Mesendoderm (in vitro differentiated cells): ENCODE measurements at places on chromosomes 12 and 14.

GRCh38 chr12:34625116-34625515 is 602.8 kb downstream of the ALG10 start:
- peak; percentile 28 for DNase-seq

DNA sequence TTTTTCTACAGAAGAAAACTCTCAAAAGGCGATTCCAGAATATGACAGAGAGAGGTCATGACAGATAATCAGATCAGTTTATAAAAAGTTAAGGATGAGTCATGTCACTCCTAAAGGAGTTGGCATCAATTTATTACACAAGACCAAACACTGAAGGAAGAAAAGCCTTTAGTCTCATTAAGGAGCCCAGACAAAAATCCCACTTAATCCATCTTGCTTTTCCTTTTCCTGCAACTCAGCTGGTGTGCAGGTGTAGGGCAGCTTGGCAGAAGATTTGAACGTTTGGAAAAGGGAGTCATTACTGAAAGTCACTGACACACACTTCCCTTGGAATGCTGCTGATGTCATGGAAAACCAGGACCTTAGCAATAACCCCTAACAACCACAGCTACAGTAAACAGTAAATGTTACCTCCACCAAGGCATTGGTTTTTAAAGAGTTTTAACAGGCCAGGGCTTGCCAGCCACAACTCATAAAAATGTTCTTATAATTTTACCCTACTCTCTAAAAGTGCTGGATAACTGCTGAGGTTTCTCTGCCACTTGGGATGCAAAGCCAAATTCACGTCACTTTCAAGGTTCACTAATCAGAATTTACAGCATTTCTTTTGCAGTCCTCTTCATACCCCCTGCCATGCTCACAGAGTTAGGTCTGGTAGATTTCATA is 320.6 kb downstream of the RAD51B start:
- DNase-seq, result peak; percentile 95

DNA sequence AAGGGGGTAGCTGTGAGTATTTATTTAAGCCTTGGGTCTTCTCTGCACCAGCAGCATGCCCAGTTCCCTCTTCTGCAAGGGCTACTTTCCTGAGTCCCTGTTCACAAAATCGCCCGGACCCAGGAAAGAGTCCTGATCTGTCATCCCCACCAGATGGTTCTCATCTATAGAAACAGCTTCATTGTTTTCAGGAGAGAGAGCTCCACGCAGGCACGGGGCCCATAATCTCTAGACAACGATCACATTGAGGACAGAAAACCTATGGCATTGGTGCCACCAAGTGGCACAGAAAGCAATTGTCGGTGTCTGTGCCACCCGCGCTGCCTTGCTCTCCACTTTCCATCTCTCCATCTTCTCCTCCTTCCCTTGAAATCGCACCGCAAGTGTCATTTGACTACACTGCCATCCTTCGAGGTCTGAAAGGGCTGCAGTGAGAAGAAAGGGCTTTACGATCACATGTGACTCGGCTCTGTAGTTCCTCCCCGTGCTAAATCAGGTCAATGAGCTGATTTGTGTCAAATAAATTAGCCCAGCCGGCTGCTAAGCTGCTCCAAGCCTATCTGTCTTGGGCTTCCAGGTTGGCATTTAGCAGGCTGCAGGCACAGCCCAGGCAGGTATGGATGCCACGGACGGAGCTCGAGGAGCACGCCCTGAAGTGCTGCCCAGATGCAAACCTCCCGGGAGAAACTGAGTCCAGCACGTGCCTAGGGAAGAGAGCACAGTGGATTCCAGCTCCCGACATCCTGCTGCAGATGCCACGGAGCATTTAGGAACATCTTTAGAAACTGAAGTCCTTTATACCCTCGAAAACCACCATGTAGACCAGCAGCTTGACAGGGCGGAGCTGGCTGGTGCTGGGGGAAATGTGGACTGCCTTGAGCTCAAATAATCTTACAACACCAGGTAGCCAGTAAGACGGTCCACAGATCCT is 28.8 kb downstream of the SPRING1 start:
- peak; percentile 39 for DNase-seq

GRCh38 chr12:46948936-46949545 is 123.2 kb upstream of the SLC38A4 start:
- DNase-seq, result no peak

GRCh38 chr12:95168746-95169145 is 48.5 kb downstream of the FGD6 start:
- no peak for DNase-seq

GRCh38 chr12:20188930-20189653 is 179.2 kb upstream of the PDE3A start:
- peak; percentile 38 for DNase-seq

GRCh38 chr14:103521438-103521950 is 1.1 kb downstream of the CKB start:
- no peak for DNase-seq

DNA sequence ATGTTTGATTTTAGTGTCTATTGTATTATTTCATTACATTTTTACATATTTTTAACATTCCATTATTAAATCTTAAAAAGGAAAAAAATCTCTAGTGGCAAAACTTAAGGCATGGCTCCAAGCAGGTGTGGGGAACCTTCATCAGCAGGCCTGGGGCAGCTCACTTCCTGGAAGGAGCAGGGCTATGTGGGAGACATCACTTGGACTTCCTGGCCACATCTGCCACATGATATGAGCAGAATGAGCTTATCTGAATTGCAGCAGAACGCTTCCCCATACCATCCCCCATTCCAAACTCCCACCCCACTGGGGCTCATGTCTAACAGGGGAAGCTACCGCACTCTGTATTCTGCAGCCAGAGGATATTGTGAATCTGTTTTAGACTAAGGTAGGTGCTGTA is 35.0 kb upstream of the KCNA1 start:
- DNase-seq, result no peak

GRCh38 chr12:12123036-12123604 is 52.4 kb downstream of the BCL2L14 start:
- peak; percentile 83 for DNase-seq

- DNase-seq, result no peak
These were observed 59.1 kb upstream of the EGLN3 start for GRCh38 chr14:34009956-34010355.

DNA sequence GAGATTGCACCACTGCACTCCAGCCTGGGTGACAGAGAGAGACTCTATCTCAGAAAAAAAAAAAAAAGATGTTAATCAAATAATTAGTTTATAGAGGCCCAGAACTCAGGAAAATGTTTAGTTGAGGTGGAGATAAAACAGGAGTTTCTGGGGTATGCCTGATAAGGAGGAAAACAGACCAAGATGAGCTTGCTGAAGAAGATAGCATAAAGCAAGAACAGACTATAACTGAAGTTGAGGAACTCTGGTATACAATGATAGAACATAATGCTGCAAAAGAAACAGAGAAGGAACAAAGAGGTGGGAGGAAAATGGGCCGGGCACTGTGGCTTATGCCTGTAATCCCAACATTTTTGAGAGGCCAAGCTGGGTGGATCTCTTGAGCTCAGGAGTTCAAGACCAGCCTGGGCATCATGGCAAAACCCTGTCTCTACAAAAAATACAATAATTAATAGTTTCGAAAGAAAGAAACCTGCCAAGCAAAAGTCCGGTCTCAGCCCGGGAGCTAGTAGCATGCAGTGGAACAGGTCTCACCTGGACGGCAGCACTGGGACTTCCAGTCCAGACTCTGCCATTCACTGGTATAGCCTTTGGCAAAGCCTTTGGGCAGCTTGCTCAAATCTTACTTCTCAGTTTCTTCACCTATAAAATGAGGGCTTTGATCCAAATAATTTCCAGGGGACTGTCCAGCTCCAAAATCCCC is 25.4 kb downstream of the SLC35E3 start:
- no peak for DNase-seq

DNA sequence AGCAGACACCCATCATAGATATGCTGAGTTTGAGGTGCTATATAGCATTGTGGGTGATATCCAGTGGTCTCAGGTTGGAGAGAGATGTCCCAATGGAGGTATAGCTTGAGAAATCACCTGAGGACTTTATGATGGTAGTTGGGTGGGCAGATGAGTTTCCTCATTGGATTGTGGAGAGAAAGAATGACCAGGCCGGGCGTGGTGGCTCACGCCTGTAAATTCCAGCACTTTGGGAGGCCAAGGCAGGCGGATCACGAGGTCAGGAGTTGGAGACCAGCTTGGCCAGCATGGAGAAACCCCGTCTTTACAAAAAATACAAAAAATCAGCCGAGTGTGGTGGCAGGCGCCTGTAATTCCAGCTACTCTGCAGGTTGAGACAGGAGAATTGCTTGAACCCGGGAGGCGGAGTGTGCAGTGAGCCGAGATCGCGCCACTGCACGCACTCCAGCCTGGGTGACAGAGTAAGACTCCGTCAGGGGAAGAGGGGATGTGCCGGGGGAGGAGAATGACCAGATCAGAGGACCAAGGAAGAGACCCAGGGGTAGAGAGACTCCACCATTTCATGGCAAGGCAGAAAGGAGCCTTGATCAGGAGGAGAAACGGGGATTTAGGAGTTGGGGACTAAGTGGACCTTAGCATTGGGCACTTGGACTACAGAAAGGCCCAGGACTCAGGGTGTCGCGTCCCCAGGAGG is 757 bp upstream of the PCK2 start:
- DNase-seq, result peak; percentile 16

- DNase-seq, result no peak
These were observed 27.1 kb downstream of the PELI2 start for GRCh38 chr14:56145181-56145769.

DNA sequence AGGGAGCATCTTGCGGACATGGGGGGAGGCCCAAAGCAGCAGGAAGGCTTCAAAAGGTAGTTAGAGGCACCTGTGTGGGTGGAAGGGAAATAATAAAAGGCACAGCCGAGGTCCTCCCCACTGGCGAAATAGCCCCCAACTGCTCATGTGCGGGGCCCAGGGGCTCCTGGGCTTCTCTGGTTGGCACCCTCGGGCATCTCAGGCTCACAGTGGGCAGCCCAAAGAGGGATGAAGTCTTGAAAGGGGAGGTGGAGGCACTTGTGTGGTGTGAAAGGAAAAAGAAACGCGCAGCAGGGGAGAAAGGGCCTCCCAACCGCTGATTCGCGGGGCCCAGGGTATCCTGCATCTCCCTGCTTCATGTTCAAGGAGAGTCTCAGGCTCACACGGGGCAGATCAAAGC is 579.4 kb downstream of the ALG10 start:
- DNase-seq, result no peak

- no peak for DNase-seq
These were observed 19.4 kb downstream of the LTBP2 start for GRCh38 chr14:74592476-74593201.
